ENCODE measurements at places on chromosomes 1 and 21. TPM values are rescaled to one million over a fixed set of nuclear protein-coding genes. Genes with fewer than 3 reads are reported as not detected.

ACTL8 gene
- total RNA-seq, result not detected

AKR7A3 gene
- total RNA-seq, result not detected

DIRAS3 gene
- total RNA-seq, result not detected

NPHP4 gene
- total RNA-seq, result 1.3 TPM

Measured in uterus (tissue), 4 donors.